HepG2 (cell line): ENCODE measurements at places on chromosomes 6 and 20.

GRCh38 chr6:49384904-49385303 lies 78.1 kb downstream of the MMUT start:
- no peak for DNase-seq

- DNase-seq = no peak
Measured at GRCh38 chr6:156857573-156857972, 80.4 kb downstream of the ARID1B start.

DNA sequence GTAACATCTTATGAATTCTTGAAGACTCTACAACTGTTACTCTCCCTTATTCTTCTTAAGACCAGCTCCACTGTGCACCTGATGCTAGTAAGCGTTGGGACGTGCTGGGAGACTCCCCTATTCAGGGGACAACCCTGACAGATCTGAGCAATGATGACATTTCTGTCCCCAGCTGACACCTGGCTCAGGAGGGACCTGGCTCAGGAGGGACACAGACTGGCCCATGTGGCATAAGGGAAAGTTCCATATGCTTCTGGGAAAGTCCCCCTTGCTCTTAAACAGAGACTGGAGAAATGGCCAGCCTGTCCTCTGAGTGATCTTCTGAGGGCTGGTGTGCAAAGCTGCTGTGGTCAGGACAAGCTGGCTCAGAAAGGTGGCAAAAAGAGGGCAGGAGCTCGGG lies 10.0 kb upstream of the CD93 start:
- DNase-seq = no peak

- DNase-seq = no peak
Measured at GRCh38 chr6:5854899-5855298, 151.8 kb downstream of the NRN1 start.

DNA sequence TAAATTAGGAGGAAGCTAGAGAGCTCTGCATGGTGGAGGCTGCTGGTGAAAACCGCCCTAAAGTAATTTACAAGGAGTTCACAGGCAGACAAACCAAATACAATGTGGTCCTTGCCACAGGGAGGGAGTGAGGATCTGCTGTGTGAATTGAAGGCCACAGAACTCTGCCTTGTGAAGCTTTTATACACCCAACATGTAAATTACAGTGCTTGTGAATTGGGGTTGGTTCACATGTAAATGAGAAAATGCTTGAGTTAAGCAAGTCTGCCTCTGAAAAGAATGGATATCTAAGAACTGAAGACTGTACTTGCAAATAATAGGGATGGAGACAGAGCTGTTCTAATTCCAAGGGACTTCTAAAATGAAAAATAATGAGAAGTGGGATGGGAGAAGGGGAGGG lies 194.2 kb downstream of the SLC35F1 start:
- DNase-seq = no peak
